ENCODE measurements at places on chromosomes 16 and 17.

GRCh38 chr17:73003487-73003886 lies 89.0 kb downstream of the SLC39A11 start:
- DNase-seq = no peak

GRCh38 chr16:65728652-65729051 lies 606.8 kb upstream of the CDH11 start:
- no peak for DNase-seq

DNA sequence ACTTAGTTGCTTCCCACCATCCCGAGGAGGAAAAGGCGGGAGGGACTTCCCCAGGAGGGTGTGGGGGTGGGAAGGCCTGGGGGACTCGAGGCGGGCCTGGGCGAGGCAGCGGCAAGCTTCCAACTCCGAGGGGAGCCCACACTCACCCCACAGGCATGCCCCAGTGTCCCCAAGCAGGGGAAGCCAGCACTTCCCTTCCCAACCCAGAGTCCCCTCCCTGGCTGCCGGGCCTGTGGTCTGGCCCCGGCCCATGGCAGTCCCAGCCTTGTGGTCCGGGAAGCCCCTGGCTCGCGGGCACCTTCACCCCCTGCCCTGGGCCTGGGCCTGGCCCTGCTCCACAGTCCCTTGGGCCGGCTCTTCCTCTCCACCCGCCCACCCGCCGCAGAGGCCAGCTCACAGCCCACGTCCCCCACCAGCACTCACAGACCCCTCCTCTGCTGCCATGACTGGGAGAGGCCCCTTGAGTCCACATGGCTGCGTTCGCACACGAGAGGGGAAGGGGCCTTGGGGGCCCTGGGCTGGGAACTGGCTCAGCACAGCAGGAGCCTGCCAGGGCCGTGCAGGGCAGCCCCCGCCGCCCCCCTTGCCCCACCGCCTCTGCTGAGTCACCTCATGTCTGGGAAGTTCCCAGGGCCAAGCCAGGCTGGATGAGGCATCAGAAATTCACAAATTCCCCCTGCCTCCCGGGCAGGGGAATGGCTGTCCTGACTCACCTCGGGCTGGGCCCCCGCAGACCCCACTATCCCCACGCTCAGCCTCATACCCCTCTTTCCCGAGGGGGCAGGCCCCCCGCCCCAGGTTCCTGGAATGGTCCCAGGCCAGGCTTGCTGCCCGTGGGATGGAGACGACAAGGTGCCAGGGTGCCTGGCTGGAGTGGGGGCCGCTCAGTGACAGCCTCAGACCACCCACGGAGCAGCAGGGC lies 27.8 kb downstream of the BAHCC1 start:
- DNase-seq = no peak

DNA sequence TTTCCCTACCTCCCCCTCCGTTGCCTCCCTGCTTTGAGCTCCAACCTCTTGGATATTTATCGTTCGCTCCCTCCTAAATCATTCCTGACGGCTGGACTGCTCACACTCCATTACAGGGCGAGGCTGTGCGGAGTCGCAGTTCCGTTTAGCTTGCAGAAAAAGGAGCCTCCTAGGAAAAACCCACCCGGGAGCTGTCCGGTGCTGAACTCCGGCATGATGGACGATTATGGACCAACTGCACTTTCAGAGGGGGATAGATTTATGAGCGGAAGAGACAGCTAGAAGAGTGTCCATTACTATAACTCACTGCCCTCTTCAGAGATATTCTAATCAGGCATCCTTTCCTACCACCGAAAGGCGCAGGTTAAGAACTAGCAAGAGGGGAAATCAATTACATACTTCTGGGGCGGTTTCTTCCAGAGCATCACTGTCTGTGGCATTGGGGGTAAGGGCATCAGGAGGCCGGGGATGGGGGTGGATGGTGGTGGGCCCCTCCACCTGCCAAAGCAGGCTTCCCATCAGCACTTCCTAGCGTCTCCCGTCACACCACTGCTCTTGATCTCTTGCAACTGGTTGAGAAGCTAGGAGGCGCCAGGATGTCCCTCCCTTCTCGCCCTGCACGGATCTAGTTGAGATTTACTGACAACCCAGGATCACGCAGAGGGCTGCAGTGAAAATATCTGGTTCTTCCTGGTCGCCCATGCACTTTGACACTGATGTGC lies 251.2 kb downstream of the ENGASE start:
- peak; percentile 1 for DNase-seq

DNA sequence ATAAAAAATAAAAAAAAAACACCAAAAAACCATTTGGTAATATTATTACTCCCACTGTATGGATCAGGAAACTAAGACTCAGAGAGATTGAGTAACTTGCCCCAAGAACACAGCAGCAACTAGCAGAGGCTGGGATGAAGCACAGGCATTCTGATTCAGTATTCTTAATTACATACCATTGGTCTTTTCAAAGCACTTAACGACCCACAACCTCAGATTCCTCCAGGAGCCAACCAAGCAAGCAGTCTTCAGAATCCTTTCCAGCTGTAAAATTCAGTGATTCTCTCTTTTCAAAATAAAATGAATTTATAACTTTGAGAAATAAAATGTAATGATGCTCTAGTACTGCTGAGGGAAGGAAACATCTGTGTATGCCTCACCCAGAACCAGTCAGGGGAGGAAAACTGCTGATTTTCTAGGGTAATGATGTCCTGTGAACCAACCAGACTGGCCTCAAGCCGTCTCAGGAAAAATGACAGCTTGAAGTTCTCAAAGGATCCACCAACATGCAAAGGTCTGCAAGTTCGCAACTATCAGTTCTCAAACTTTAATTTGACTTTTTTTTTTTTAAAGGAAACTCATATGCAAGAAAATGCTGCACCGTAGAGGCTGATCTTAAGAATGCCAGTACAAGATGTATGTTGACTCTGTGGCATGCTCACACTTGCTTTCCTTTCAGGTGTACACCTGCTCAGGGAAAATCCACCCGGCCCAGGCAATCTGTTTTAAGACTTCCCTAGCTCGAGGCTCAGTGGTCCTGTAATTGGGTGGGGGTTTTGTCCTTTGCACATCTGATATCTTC lies 9.0 kb downstream of the CUEDC1 start:
- DNase-seq = no peak

DNA sequence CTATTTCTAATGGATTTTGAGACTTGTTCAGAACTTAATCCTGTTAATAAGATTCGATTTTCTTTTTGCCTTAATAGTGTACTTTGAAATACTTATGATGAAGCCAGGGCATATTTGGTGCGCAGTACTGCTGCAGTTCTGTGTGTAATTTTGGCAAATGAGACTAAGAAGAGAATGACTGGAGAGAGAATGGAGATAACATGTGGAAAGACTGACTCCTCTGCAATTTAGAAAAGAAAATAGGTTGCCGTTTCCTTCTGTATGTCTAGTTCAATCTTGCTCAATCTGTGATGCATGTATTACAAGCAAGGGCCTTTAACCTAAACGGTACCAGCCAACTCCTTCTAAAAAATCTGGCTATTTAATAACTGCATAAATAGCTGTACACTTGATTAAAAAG lies 285.1 kb upstream of the CDH11 start:
- no peak for DNase-seq

- DNase-seq = no peak
These were observed 35.6 kb downstream of the YPEL2 start for GRCh38 chr17:59366773-59367656.

DNA sequence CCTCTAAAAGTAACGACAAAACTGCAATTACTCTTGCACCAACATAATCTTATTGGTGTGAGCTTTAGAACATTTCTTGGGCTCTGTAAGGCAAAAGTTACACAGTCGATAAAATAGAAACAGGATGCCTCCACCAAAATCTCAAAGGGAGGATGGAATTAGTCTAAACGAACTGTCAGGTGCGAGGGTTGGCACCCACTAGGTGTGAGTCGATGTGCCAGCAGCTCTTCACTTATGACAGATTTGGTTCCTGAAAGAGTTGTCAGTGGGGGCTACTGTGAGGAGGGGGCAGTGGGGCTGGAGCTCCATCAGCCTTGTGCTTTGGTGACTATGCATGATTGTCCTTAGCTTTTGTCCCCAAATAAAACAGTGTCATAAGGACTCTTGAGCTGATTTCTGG lies 422.9 kb downstream of the TMEM114 start:
- no peak for DNase-seq

GRCh38 chr16:50694206-50694605 lies 800 bp downstream of the NOD2 start:
- no peak for DNase-seq

DNA sequence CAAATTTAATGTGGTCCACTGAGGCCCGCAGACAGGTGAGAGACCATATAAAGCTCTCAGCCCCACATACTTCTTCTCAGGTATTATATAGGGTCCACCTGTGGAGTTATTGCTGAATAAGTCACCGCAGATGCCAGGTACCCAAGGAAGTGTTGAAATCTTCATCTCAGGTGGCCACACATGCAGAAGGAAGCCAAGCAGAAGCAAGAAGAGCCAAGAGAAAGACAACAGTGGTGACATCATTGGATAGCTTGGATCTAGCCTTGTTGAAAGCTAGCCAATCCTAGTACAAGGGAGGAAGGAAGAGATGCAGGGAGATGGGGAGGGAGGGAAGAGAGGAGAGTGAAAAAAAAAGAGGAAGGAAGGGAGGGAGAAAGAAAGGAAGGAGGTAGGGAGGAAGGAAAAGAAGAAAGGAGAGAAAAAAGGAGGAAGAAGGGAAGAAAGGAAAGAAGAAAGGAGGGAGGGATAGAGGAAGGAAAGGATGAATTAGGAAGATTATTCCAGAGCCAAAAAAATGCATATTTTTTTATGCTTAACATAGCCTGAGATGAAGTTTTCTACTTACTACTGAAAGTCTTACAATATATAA lies 12.5 kb downstream of the ADAMTS18 start:
- no peak for DNase-seq

GRCh38 chr17:63514477-63514876 lies 8.7 kb upstream of the KCNH6 start:
- DNase-seq = no peak

DNA sequence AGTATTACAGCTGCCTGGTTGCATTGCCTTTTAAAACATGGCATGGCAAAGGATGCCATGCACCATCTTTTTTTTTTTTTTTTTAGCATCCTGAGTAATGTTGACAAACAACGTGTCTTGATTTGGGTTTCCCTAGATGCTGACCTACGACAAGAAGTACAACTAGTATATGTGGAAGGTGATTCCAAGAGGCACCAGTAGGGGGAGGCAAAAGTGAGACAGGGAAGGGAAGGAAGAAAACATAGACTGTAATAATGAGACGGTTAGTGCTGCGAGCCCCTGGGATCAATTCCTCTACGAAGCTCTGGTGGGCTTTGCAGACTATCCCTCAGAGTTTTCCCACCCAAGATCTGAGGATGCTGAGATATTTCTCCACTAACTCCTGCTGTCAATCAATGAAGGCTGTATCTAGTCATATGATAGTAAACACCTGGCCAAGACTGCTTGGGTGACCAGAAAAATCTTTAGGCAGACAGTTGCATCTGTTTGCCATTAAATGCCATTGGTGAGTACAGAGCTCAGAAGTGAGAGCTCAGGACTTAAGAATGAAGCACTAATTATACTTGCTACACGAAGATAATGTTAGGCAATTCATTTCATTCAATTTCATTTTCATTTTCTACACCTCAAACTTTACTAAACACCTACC lies 458.6 kb upstream of the GOT2 start:
- peak; percentile 14 for DNase-seq

DNA sequence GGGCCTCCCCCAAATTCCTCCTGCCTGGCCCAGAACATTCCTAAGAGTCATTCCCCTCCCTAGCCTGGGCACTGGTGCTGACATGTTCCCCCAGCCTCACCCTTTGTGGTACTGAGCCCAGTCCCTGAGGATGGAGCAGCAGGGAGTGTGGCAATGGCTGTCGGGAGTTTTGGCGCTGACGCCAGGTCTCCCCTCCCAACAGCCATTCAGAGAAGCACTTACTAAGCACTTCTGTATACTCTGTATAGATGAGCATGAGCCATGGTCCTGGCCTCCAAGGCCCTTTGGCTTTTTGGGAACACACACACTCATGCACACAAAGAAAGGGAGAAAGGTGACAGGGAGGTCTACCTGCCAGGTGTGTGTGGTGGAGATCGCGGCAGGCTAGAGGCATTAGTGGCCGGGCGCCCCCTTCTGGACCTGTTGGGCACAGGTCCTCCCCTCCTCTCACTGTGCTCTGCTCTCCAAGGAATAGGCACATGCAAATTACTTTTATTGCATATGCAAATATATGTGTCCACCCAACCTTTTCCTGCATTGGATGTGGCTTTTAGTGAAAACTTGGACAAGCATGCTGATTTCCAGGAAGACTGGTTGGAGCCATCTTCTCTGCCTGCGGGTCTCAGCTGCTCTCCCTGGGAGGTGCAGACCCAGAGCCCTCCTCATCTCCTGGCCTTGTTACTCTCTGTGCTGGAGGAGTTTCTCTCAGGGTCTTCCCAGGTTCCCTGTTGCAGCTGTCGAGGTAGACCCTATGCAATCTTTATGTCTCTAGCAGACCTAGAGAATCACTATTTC lies 17.4 kb upstream of the C17orf107 start:
- peak; percentile 69 for DNase-seq

GRCh38 chr17:7740481-7741001 lies 23.0 kb downstream of the DNAH2 start:
- DNase-seq = no peak

GRCh38 chr16:67733734-67734470 lies 14.8 kb upstream of the GFOD2 start:
- DNase-seq = no peak

- DNase-seq = peak; percentile 61
These were observed at the start of gene LPCAT2 for GRCh38 chr16:55508941-55509931. LPCAT2 (plus strand) TSS chr16:55509072; CDS start chr16:55509182, 110 bp downstream.

- no peak for DNase-seq
These were observed 71.4 kb upstream of the ARL4D start for GRCh38 chr17:43327421-43327820.

- peak; percentile 22 for DNase-seq
These were observed 20.7 kb upstream of the MED13 start for GRCh38 chr17:62085511-62086408.

All from activated CD4-positive, alpha-beta T cell treated with anti-CD3 and anti-CD28 coated beads, Interleukin-2, amount 50 U/mL, for 48 hours (primary cell).